MM.1S (cell line): ENCODE measurements at places on chromosomes 11 and 22.
A peak's percentile ranks its signal among the peaks of the same experiment; 100 is the strongest.

DNA sequence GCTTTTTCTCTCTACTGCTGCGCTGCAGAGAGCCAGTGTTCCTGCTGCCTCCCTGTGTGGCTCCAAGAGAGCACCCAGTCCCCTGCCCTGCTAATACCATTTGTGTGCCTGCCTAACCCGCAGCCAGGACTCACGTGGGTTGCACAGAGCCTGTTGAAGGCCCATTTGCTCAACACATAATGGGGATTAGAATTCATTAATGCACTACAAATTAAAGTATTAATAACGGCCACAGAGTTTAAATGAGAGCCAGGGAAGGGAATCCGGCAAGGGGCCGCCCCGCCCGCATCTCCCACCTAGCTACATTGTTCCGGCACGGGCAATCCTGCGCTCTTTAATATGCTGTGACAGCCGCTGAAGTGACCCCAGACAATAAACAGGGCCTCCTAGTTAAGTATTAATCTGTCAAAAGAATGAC, 211.3 kb downstream of the NXPE2 start:
- DNase-seq = no peak

GRCh38 chr22:49620003-49620556, 207.6 kb downstream of the BRD1 start:
- no peak for DNase-seq

DNA sequence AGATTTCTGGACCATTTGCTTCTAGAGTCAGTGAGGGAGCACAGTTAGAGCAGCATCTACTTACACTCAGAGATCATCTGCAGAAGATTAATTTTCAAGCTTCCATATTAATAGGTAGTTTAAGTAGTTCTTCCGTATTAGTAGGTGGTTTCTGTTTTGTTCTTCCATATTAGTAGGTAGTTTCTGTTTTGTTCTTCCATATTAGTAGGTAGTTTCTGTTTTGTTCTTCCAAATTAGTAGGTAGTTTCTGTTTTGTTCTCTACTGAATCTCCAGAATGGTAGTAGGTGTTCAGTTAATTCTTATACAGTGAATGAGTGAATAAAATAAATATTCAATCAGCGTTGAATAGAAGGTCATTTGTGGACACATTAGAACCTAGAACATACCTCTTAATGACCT, 175.7 kb downstream of the TMEM135 start:
- peak; percentile 45 for DNase-seq

DNA sequence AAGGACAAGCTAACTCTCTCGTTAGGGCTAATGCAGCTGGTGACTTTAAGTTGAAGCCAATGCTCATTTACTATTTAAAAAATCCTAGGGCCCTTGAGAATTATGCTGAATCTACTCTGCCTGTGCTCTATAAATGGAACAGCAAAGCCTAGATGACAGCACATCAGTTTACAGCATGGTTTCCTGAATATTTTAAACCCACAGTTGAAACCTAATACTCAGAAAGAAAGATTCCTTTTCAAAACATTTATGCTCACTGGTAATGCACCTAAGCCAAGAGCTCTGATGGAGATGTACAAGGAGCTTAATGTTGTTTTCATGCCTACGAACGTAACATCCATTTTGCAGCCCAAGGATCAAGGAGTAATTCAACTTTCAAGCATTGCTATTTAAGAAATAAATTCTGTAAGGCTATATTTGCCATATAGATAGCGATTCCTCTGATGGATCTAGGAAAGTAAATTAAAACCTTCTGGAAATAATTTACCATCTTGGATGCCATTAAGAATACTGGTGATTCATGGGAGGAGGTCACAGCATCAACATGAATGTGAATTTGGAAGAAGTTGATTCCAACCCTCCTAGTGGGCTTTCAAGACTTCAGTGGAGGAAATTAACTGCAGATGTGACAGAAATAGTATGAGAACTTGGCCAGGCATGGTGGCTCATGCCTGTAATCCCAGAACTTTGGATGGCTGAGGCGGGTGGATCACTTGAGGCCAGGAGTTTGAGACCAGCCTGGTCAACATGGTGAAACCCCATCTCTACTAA, 14.5 kb downstream of the XNDC1N start:
- DNase-seq = peak; percentile 82

DNA sequence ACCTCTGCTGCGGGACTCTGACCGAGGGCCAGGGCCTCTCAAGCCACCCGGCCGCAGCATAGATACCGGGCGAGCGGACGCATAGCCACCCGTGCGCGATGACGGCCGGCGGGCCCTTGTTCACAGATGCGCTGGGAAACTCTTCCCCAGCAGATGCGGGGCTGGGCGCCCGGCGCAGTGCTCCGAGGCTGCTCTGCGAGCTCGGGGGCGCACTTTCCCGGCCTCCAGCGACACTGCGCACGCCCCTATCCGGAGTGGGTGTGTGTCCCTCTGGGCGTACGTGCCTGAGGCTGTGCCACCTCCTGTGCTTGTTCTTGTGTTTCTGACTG, 104.7 kb upstream of the E2F8 start:
- DNase-seq = peak; percentile 77

GRCh38 chr11:74004759-74005615, 3.9 kb downstream of the UCP3 start:
- peak; percentile 16 for DNase-seq

DNA sequence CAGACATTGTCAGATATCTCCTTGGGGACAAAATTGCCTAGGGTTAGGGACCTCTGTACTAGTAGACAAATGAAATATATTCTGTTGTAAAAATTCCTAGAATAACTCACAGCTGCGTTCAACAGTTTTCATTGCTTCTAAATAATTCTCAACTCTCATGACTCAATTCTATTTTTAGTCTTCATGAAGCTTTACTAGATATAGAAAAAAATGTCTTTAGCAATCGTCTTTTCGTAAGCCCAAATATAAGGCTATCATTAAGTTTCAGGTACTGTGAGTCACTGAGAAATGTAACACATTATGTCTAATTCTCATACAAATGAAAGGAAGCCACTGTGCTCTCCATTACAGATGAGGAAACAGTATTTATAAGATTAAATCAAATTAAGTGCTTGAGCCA, 6.4 kb downstream of the MMP12 start:
- DNase-seq = no peak

GRCh38 chr22:29798801-29799200, 31.6 kb downstream of the UQCR10 start:
- DNase-seq = no peak

- DNase-seq = no peak
Observed at GRCh38 chr11:118276422-118276821, 12.3 kb upstream of the MPZL2 start.

DNA sequence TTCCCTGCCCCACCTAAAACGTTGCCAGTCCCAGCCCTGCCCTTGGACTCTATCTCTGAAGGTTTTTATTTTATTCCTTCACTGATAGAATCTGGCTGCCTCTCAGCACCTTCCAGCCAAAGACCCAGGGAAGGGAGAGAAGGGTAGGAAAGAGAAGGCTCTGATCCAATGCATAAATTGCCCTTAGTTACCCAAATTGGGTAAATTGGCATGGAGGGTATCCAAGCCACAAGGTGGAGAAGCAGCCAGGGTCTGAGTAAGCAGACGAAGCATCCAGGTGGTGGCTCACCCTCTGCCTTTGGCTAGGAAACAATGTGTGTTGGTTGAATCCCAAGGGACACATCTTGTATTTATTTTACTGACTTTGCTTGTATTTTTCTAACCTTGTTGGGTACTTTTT, 89.0 kb downstream of the FEZ1 start:
- no peak for DNase-seq

GRCh38 chr11:100240025-100240539, 447.0 kb upstream of the ARHGAP42 start:
- DNase-seq = no peak

DNA sequence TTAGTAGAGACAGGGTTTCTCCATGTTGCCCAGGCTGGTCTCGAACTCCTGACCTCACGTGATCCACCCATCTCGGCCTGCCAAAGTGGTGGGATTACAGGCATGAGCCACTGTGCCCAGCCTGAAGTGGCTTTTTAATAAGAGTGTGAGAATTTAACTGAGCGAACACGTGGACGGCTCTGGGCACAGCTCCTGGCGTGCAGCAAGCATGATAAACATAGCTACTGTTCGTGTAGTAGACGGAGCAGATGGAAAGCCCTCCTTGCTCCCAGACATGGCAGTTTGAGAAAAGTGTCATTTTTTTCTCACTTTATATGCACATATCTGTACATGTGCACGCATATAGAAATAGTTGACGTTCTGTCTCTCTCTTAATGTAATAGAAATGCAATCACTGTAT, 7.0 kb downstream of the EMID1 start:
- no peak for DNase-seq

DNA sequence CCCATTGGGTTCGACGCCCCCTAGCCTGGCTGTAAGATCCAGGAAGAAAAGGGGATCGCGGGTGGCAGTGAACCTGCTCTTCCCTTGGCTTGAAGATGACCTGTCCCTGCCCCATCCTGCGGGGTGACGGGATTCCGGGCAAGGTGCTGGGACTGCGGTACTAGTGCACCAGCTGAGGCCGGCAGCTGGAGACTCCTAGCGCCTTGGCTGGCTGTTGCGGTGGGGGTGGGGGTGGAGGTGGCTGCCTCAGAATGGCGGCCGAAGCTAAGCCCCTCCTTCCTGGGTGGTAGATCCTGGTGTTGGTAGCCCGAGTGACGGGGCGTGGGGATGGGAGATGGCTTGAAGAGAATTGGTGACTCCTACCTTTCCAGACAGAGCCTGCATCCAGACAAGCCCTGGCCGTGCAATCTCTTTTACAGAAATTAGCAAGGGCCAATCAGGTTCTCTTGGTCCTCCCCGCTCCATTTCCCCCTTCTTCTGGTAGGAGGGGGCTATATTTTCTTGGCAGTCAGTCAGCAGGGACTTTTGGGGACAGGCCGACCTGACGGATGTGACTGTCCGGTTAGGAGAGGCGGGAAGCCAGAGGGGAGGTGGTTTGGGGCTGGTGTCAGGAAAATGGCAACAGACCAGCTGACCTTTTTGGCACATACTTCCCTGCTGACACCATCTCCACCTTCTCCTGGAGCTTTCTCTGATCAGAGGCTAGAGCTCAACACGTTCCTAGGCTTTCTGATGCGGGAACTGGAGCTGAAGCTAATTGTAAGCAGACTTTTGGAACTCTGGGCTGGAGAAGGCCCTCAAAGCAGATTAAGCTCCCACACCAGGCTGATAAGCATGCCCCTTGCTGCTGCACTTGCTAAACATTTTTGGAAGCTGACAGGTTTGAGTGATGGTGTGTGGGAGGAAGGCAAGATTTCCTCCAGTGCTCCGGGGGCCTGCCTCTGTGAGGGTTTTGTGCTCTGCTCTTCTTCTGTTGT, 2.0 kb downstream of the NAV2 start:
- DNase-seq = no peak

GRCh38 chr22:45438336-45438735, 24.8 kb downstream of the RIBC2 start:
- DNase-seq = no peak

GRCh38 chr11:69437001-69437875, 44.2 kb upstream of the LINC01488 start:
- DNase-seq = no peak

GRCh38 chr22:27962268-27963044, 43.4 kb upstream of the PITPNB start:
- no peak for DNase-seq

DNA sequence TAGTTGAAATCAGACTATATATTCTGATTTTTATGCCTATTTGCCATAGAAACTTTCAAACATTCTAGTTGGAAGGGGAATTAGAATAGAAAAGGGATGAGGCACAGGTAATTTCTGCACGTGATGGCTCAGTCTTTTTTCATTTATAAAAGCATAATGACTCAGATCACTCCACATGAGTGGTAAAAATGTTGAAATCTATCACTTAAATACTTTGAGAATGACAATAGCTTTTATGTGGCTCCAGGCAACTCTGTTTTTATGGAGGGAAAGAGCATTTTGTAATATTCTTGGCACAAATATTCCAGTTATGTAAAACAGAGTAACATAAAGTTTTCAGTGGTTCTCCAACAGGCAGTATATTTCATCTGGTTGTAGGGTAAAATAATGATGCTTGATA, 5.9 kb upstream of the MMP3 start:
- no peak for DNase-seq

DNA sequence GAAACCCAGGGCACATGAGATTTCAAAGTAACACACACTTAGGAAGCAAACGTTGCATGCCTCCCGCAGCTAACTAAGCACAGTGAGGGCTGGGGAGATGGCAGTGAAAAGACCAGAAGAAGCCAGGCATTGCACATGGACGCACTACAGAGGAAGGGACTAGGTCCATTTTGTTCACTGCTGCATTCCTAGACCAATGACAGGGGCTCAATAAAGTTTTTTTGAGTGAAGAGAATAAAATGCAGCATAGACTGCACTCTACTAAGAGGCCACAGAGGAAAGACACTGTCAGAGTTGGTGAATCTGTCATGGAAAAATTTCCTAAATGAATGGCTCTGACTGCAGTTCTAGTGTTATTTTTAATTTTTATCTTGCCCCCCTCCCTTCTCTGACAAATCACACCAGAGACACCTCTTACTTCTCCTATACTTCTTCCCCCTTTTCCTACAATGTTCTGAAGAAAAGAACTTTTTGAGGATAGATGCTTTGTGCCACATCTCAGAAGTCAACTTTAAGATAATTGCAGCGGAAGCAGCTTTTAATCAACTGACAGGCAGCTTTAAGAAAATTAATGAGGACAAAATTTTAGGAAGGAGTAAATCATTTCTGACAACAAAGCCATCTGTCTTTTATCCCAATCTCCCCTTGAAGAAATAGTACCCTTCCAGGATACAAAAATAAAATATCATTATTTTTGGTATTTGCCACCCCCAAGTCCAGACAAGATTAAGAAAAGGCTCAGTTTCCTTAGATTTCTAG, 34.8 kb upstream of the CHRM4 start:
- DNase-seq = no peak

- no peak for DNase-seq
Observed at GRCh38 chr11:132873841-132874240, 658.5 kb downstream of the OPCML start.

GRCh38 chr11:68579455-68579854, 104.9 kb upstream of the GAL start:
- DNase-seq = no peak

DNA sequence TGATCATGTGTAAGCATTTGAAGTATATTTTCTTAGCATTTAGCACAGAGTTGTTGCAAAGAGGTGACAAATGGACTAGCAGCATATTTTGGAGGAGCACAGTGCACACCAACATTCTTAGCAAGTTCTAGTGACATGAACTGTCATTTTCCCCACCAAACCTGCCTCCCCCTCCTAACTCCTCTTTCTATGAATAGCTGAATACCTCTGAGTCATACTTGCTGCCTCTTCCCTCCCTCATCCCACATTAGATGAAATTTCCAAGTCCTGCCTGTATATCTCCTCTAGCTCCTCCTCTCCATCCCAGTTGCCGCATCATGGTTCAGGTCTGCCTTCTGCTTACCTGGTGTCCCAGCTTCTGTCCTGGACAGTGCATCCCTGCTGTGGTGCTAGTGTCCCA, 7.2 kb downstream of the OSBP2 start:
- no peak for DNase-seq

GRCh38 chr11:9066433-9066925, 24.9 kb downstream of the SCUBE2 start:
- no peak for DNase-seq

- DNase-seq = peak; percentile 55
Observed at GRCh38 chr11:16512899-16513241, 156.5 kb upstream of the SOX6 start.
